HFFc6 (cell line): ENCODE measurements at places on chromosomes 13 and 19.

DNA sequence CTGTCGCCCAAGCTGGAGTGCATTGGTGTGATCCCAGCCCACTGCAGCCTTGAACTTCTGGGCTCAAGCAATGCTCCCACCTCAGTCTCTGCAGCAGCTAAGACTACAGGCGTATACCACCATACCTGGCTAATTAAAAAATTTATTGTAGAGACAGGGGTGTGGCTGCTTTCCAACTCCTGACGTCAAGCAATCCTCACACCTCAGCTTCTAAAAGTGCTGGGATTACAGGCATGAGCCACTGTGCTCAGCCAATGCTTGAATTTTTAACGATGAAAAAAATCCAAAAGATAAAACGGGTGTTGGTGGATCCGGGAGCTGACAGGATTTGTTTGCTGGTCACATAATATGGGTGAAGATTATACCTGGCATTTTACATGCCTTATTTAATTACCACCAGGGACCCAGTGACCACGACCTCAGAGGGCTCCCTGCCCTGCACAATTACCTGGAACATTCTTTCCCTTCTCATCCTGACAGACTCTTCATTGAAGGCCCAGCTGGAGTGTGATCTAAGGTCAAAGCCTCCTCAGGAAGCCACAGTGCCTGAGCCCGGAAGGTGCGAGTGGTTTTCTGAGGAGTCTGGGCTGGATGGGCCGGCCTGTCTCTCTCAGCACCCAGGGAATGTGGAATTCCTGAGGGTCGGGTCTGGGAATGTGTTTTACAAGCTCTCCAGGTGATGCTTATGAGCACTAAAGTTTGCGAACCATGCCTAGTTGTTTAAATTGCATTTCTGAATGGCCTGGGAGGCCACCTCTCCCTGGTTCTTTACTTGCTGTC is 193.3 kb downstream of the USP12 start:
- DNase-seq, result no peak

DNA sequence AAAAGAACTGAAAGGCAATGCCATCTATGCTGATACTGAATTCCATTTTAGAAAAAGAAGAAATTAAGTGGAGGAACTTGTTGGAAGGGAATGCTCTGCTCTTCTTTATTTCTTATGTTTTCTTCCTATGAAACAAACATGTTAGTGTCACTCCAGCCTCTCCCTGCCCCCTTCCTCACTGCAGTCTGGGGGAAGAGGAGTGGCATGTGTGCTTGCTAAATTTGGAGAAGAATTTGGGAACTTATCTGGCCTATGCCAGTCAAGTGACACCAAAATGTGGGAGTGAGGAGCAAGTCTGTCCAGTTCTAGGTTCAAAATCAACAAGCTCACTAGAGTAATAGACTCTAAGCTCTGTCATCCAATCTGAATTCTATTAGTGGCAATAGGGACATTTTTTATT is 214.6 kb downstream of the RBM26 start:
- no peak for DNase-seq

DNA sequence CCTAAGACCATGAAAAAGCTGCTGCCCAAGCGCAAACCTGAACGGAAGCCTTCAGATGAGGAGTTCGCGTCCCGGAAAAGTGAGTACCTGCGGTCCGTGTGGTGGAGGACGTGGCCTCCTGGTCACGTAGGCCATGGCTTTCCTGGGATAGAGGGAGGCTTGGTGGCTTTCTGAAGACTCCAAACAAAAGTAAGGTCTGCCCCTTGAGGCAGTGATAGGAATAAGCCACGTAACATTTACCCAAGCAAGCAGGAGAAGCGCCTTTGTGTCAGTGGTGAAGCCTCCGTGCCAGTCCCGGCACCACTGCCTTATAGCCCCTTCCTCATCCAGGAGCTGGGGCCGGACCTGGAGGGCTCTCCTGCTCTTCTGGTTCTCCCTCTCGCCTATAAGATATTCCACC is 34.3 kb upstream of the TEX29 start:
- DNase-seq, result no peak

DNA sequence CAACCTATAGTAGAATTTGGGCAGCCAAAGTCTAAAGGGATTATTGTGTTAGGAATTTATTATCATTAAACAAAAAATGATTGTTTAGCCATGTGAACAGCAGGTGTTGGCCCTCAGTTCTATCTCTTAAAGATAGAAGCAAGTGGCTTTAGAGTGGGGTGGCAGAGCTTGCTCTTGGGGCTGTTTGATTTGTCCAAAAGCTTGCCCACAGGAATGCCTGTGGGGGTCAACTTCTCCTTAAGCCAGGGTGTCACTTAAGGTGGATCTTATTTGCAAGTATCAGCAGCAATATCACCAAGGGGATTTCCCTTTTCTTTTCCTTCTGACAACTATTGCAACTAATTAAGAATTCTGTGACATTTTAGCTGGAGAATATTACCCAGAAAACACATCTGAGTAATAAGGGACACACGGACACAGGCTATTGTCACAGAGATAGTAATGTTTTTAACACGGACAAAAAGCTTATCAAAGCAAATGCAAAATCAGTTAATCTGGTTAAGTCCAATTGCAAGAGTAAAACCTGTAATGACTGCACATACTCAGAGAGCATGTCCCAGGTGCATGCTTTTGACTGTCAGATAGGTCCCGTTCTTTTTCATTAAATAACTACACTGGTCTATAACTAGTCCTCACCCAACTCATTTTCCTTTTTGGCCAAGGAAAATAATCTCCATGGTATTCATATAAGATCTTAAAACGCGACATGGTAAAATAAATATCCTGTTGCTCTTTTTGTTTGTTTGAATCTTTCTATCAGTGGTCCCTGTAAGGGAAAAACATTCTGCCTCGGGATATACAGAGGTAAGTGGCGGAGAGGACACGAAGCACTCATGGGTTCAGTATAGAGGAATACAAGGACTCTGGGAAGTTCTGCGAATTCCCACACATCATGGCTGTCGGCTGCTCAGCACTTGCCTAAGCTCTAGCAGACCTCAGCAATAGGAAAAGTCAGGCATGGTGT is 172.1 kb upstream of the RFC3 start:
- DNase-seq, result no peak

GRCh38 chr13:84896128-84896527 is 903.1 kb downstream of the SLITRK6 start:
- peak; percentile 48 for DNase-seq

GRCh38 chr13:25977216-25977615 is 74.6 kb downstream of the SHISA2 start:
- DNase-seq, result no peak
